Posterior vena cava (tissue), 2 donors: ENCODE measurements at places on chromosomes 2 and 18. TPM values are rescaled to one million over a fixed set of nuclear protein-coding genes. Genes with fewer than 3 reads are reported as not detected.

GRCh38 chr18:5294457-5295230 lies 882 bp downstream of the ZBTB14 start:
- DNase-seq, result peak; percentile 86

- no peak for DNase-seq
These were observed 110.2 kb upstream of the LHCGR start for GRCh38 chr2:48865704-48866103.

The CRYBA2 gene
- total RNA-seq, result not detected

The CNTNAP5 gene
- total RNA-seq, result not detected

The BOLL gene
- total RNA-seq, result not detected

GRCh38 chr2:15704086-15704787 lies 112.6 kb downstream of the DDX1 start:
- no peak for DNase-seq

DNA sequence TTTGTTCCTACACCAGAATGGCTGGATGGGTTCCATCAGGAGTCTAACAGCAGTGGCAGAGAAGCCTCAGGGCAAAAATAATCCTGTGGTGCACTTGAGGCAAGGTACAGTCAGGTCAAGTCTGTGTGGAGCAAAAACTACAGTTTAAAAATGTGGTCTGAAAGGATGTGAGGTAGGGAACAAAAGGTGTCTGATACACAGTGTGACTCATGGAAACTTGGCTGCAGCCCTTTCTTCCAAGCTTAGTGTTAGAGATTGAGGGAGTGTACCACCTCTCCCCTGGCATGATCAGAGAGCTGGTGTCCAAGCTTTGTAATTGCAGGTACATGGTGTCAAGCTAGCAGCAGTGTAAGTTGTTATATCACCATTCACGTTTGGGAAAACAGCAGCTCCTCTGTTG lies 8.9 kb downstream of the ANKAR start:
- no peak for DNase-seq

GRCh38 chr18:48197819-48198218 lies 211.4 kb downstream of the ZBTB7C start:
- DNase-seq, result no peak

DNA sequence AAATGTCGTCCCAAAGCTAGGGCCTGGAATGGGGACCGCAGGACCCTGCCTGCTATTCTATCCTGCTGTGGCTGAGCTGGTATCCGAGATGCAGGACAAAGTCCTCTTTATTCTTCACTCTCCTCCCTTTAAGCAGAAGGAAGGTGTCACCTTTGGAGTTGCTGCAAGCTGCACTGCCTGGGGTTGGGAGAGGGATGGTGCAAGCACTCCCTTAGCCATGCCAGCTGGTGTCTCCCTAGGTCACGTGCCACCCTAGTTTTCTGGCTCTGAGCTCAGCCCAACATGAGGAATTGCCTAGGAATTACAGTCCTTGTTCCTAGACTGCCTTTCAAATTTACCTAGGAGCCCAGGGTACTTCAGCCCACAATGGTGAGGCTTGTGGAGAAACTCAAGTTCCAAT lies 21.4 kb upstream of the FAM228A start:
- no peak for DNase-seq

The GALNT1 gene
- 53.8 TPM for total RNA-seq

- DNase-seq, result peak; percentile 67
These were observed 128.2 kb downstream of the HDAC4 start for GRCh38 chr2:239272626-239273025.

GRCh38 chr2:95034221-95034620 lies 8.7 kb downstream of the MAL start:
- no peak for DNase-seq

The OSR1 gene
- total RNA-seq, result 74.0 TPM
